ENCODE measurements at places on chromosomes 13 and 19.

DNA sequence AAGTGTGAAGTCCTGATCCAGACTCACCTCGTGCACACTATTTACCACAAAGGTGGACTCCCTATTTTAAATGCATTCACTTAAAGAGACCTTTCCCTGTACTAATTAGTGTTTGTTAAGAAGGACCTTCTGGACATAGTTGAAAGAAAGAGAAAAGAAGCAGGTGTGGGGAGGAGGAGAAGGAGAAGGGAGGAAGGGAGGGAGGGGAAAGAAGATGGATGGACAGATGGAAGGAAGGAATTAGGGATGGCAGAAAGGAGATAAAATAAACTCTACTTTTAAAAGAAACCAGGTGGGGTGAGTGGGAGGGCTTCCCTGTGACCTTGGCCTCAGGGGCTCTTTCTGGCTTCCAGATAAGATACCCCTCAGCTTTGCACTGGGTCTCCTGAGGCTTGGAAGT lies 21.4 kb downstream of the ZNF175 start:
- no peak for DNase-seq

- no peak for DNase-seq
These were observed 736 bp downstream of the SMAD9 start for GRCh38 chr13:36919171-36919832.

GRCh38 chr13:39740761-39741160 lies 85.3 kb downstream of the COG6 start:
- DNase-seq = no peak

DNA sequence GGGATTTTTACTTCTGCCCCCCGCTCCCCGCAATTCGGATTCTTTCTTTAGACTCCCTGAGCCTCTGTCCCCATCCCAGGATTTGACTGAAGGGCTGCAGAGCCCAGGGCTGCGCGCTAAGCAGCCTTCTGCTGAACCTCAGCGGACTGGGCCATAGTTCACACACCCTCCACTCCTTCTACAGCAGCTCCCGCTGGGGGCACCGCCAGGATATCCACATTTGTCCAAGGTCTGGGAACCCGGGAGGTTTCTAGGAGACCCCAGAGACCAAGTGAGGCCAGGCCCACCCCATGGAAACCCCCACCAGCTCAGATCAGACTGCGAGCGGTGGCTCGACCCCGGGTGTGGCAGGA lies 463.3 kb downstream of the ITGBL1 start:
- no peak for DNase-seq

GRCh38 chr19:55494172-55494761 lies 6.0 kb downstream of the SSC5D start:
- no peak for DNase-seq

GRCh38 chr13:38752686-38753085 lies 65.8 kb downstream of the FREM2 start:
- no peak for DNase-seq

GRCh38 chr19:56105090-56105701 lies 15.9 kb downstream of the ZNF787 start:
- DNase-seq = no peak

DNA sequence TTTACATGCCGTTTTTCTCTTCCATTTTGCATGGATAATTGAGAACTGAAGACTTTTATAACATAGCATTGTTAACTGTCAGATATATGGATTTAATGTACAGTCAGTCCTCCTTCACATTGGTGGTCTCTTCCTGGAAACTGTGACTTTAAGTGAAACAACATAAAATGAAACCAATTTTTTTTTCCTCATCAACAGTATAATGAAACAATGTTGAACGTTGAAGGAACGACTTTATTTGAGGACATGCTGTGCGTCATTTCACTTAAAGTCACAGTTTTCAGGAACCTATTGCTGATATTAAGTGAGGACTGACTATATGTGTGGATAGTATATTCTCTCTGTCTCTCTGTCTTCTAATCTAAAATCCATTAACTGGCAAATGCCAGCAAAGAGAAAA lies 54.8 kb downstream of the COG3 start:
- DNase-seq = no peak

DNA sequence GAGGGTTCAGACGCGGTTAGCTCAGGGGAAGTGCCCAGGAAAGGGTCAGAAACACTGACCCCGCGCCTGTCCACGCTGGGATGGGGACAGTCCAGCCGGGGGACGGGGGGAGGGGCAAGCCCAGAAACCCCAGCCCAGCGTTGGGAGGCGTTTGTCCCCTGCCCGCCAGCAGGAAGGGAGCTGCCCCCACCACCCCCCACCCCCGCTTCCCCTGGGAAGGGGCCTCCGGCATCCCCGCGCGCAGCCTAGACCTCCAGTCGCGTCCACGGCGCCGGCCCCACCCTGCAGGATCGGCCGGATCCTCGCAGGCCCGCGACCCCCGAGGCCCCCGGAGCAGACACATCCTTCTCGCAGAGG lies 277 bp downstream of the GIPC1 start:
- no peak for DNase-seq

- no peak for DNase-seq
These were observed 754.3 kb upstream of the ARGLU1 start for GRCh38 chr13:107322228-107322627.

DNA sequence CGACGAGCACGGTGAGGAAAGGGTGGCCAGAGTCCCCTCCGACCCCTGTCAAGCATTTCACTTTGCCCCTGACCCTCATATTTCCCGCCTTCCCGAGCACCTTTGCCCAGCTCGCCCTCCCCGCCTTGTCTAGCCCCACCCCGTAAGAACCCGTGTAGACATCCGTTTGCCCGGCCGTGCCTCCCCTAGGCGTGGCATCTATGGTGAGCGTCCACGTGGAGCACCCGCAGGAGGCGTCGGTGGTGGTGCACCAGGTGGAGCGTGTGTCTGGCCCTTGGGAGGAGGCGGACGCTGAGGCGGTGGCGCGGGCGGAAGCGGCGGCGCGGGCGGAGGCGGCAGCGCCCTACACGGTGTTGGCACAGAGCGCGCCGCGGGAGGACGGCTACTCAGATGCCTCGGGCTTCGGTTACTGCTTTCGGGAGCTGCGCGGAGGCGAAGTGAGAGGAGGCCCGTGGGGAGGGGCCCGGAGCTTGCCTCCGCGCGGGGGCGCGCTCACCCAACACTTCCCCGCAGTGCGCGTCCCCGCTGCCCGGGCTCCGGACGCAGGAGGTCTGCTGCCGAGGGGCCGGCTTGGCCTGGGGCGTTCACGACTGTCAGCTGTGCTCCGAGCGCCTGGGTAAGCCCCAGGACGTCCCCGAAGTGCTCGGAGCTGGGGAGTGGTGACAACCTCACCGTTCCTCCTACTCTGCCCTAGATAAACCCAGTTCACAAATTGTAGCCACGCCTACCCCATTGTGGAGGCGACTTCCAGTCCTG lies 4.2 kb downstream of the LTBP4 start:
- peak; percentile 60 for DNase-seq

DNA sequence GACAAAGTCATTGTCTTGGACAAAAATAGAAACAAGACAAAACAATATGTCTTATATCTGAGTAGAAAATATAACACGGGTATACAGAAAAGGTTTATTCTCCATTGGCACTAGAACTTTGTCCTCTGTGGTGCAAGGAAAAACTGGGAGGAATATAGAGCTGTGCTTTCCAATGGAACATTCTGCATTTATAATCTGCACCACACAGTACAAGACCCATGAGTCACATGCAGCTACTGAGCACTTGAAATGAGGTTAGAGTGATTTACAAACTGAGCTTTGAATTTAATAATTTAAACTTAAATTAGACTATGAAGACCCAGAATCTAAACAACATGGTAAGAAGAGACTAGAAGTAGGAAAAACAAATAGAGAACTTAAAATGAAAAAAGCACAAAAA lies 86.1 kb downstream of the RAP2A start:
- DNase-seq = no peak

DNA sequence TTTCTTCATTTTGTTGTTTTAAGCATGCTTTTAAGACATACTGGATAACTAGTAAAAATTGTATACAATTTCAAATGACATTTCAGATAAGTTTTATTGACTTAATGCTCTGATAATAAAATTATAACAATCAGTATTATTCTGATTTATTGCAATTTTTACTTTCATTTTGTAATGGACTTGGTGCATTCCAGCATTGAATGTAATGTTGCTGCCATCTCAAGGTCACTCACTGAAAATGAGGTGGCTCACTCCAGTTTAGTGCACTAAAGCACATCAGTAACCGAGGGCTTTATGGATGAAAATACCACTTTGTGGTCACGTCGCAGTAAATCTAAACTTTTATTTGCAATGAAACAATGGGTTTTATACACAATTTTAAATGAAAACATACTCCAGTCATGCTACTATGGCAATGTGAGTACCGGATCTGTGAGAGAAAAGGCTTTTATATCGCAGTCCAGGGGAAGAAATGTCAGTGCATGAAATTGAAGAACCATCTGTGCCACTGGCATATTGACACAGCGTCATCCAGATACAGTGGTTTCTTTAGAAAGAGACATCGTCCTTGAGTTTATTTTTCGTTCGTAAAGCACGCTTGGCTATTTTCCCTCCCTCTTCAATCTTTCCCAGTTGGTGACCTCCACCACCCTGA lies 20.7 kb upstream of the ZNF507 start:
- no peak for DNase-seq

GRCh38 chr13:112078216-112078615 lies 11.3 kb downstream of the SOX1 start:
- no peak for DNase-seq

DNA sequence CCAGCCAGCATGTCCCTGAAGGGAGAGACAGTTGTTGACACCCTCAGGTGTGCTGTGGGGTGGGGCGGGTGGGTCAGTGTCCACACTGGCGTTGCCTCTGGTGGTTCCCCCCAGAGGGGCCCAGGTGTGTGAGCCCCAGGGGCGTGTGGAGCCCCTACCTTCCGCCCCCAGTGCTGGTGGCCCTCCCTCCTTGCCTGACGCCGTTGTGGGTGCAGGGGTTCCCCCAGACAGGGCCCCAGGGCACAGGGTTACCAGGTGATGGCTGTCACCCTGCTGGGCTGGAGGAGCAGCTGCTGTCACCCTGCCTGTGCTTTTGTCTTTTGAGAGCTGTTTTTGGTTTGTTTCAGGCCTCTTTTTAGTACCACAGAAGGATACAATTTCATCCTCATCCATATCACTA lies 27.2 kb downstream of the ATP4B start:
- no peak for DNase-seq

DNA sequence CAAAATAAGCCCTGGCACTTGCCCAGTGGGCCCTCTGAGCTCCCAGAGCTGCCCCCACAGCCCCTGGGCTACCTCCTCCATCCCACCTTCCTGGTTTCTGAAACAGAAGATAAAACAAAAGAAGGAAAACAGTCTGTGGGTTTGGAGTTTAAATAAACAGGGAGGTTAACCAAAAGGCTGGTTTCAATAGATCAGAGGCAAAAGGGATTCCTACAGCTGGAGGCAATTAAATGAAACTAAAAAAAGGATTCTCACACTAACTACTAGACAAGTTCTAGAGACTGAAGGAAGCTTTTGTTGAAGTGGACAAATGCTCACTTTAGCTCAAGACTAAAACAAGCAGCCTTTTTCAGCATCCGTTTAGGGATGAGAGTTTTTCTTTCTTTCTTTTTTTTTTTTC lies 569.8 kb downstream of the FGF9 start:
- no peak for DNase-seq

- DNase-seq = no peak
These were observed 45.6 kb upstream of the UBE2L5 start for GRCh38 chr13:30376426-30377311.

- DNase-seq = no peak
These were observed 15.4 kb downstream of the CEBPG start for GRCh38 chr19:33388725-33389420.

GRCh38 chr13:30253830-30254229 lies 53.5 kb downstream of the KATNAL1 start:
- no peak for DNase-seq

DNA sequence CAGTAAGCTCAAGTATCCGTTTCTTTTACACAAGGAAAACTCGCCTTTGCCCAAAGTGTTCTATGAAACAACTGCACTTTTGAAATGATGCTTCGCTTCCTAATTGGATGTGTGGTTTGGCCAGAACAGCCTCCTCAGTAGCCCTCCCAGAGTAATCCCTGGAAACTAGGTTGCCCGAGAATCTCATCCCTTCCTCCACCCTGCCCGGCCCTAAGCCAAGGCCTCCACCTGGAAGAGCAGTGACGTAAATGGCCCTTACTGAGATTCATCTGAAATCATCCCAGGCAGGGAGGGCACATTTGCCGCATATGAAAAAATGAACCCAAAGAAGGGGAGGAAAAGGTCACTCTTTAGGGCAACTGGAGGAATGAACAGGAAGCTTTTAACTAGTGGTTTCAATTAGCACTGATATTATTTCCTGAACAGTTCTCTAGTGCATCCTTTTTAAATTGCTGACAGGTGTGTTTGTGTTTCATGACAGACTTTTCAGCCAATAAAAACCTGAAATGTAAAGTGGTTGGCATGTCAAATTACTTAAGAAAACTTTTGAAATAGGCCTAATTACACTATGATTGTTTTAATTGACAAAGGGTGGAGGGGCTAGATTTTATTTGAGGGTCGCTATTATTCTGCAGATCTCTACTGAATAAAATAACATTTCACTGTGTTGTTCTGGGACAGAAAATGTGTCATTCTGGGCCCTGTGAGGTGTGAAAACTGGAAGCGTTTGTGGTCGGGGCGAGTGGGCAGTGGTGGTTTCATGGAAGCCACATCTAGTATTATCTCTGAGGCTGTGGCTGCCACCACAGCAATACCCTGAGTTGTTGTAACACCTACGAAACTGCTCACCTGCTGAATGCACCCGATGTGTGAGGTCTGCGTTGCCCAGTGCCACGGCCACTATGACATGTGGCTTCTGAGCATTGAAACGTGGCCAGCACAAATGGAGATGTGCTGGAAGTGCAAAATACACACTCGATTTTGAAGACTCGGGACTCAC lies 112.1 kb downstream of the ZIC5 start:
- peak; percentile 17 for DNase-seq

DNA sequence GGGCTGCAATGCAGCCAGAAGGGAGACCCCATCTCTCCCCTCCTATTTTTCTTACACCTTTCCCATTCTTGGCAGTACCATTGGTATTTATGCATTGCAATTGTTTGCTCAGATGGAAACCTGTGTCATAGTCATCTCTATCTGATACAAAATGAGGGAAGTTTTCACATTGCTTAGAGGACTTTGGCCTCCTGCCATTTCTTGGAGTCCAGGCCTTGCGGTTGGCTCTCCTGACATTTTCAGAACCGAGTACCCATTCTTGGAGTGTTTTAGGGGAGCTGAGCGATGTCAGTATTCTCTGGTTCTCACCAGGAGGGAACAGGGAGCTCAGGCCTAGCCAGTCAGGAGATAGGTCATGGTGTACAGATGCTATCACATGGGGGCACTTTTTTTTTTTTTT lies 1.5 kb downstream of the SIN3B start:
- no peak for DNase-seq

GRCh38 chr19:52138278-52138982 lies 1.3 kb downstream of the ZNF616 start:
- peak; percentile 21 for DNase-seq

- no peak for DNase-seq
These were observed 123.6 kb downstream of the COL4A2 start for GRCh38 chr13:110430391-110431336.

- DNase-seq = no peak
These were observed 148.7 kb downstream of the NALCN start for GRCh38 chr13:101267656-101268055.

GRCh38 chr19:12782174-12782423 lies 6.7 kb upstream of the HOOK2 start:
- no peak for DNase-seq

All from activated CD4-positive, alpha-beta T cell treated with anti-CD3 and anti-CD28 coated beads, Interleukin-2, amount 50 U/mL, for 24 hours (primary cell).